ENCODE measurements at places on chromosomes 6 and 20.
A peak's percentile ranks its signal among the peaks of the same experiment; 100 is the strongest.

- no peak for DNase-seq
Observed at GRCh38 chr6:53302678-53303360, 45.9 kb downstream of the ELOVL5 start.

GRCh38 chr6:30311101-30311500 is 15.6 kb upstream of the TRIM39 start:
- no peak for DNase-seq

GRCh38 chr20:57772349-57772964 is 62.6 kb upstream of the PMEPA1 start:
- no peak for DNase-seq

GRCh38 chr6:141195251-141195832 is 937.4 kb upstream of the GJE1 start:
- DNase-seq = no peak

DNA sequence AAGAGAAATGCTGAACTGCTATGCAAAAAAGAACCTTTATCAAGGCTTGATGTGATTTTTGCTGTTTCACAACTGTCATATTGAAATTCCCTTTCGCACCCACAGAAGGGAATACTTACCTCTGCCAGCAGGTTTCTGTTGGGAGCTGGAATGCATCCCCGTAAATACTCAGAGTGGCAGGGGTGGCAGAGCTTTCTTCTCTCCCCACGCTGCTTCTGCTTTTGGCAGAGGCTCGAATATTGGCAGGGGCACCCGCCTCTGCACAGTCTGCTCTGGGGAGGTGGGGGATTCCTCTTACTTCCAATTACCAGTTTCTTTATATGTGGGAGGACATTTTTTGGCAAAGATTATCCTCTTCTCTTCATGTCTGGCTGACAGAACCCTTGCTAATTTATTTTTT is 28.4 kb downstream of the TMEM200A start:
- DNase-seq = no peak

DNA sequence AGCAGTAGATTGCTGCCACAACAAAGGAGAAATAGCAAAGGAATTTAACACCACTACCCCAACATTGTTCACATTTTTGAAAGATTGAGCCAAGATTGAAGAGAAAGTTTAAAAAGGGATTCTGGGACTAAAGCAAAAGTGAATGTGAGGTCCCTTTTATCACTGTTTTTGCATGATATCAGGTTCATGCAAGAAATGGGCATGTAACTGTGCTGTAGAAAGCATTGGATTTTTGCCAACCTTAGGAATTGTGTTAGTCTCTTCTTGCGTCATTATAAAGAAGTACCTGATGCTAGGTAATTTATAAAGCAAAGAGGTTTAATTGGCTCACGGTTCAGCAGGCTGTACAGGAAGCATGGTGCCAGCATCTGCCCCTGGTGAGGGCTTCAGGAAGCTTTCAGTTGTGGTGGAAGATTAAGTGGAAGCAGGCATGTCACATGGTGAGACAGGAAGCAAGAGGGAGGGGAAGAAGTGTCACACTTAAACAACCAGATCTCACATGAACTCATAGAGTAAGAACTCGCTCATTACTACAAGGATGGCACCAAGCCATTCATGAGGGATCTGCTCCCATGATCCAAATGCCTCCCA is 4.6 kb upstream of the GJB7 start:
- no peak for DNase-seq

GRCh38 chr6:29589423-29590048 is 4.6 kb downstream of the OR2H2 start:
- peak; percentile 28 for DNase-seq

DNA sequence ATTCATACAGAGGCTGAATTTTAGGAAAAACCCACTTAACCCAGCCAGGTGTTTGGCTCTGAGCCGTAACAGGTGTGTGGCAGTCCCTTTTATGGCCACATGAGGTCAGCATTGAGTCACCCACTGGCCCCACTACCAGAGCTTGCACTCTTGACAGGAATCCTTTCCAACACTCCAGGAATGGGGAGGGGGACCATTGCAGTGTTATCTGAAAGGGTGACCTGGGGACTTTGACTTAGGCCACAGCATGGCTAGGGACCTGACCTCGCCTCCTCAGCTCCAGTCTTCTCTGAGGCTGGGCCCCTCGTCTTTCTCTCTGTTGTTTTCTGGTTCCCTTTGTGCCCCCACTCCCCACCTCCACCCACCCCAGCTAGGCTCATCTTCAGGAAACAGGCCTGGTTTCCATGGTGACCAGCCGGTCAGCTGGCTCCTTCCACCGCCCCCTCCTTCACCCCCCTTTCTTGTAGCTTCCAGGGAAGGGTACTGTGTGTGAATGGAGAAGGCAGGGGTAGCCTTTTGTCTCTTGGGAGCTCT is 2.1 kb upstream of the TMEM151B start:
- DNase-seq = peak; percentile 62

DNA sequence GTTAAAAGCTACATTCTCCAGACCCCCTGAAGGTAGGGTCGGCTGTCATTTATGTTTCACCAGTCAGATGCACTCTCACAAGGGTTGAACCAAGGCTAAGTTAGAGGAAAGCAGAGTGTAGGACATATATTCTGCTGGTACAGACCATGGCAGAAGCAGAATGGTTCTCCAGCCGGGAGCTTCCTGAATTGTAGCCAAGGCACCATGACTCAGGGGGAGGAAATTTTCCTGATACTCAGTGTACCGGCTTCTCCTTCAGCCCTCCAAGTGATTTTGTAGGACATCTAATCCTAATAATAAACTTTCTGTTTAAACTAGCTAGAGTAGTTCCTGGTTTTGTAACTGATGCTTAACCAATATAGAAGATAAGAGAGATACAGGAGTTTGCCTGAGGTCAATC is 14.2 kb upstream of the SLPI start:
- DNase-seq = no peak

DNA sequence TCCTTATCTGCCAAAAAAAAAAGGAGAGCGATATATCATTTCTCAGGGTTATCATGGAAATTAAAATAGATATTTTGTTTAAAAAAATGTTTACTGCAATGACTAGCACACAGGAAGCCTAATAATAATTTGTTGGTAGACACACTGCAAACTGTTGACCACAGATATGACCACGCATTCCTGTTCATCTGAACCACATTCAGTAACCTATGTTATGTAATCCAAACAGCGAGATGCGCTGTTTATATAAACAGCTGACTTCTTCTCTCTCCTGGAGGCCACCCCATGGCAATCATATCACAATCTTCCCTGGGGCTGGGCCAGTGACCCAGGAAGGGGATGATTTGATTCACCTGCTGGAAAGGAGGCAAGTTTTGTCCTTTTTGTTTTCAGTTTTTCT is 129.3 kb upstream of the UST start:
- DNase-seq = no peak

Measured in left kidney (tissue), 8 donors.